ENCODE measurements at places on chromosomes 16 and 17. TPM values are rescaled to one million over a fixed set of nuclear protein-coding genes. Genes with fewer than 3 reads are reported as not detected.

Gene STAC2
- total RNA-seq: under 0.01 TPM

Gene TLCD2
- 1.5 TPM for total RNA-seq

Gene ABCC12
- under 0.01 TPM for total RNA-seq

Gene EVPL
- not detected for total RNA-seq

Gene CD7
- not detected for total RNA-seq

Gene TANGO6
- total RNA-seq: 30.9 TPM

Gene RHBDL1
- 1.8 TPM for total RNA-seq

Gene KRT20
- total RNA-seq: not detected

Gene CCL1
- total RNA-seq: not detected

Gene SMCR8
- 20.3 TPM for total RNA-seq

Gene KCNJ18
- not detected for total RNA-seq

Gene CNTROB
- total RNA-seq: 21.7 TPM

Gene ZNF624
- 3.3 TPM for total RNA-seq

Gene SLC6A2
- total RNA-seq: not detected

Gene OTOA
- under 0.01 TPM for total RNA-seq

Gene KREMEN2
- total RNA-seq: not detected

Gene BRICD5
- 1.6 TPM for total RNA-seq

Gene SARM1
- total RNA-seq: 8.5 TPM

Gene LGALS9B
- not detected for total RNA-seq

Gene SLC47A2
- not detected for total RNA-seq

Gene HYDIN
- total RNA-seq: under 0.01 TPM

Gene ABCC6
- under 0.01 TPM for total RNA-seq

Gene USP7
- 37.1 TPM for total RNA-seq

Gene SLFN5
- 55.3 TPM for total RNA-seq

Gene PPM1E
- not detected for total RNA-seq

Gene RPA1
- 19.0 TPM for total RNA-seq

Gene GRB7
- 0.20 TPM for total RNA-seq
